ENCODE measurements at places on chromosomes 12 and 14. TPM values are rescaled to one million over a fixed set of nuclear protein-coding genes. Genes with fewer than 3 reads are reported as not detected.

GALNT9 gene
- 1.5 TPM for total RNA-seq

CLEC2A gene
- not detected for total RNA-seq

NPFF gene
- total RNA-seq: not detected

CPNE6 gene
- not detected for total RNA-seq

DNA sequence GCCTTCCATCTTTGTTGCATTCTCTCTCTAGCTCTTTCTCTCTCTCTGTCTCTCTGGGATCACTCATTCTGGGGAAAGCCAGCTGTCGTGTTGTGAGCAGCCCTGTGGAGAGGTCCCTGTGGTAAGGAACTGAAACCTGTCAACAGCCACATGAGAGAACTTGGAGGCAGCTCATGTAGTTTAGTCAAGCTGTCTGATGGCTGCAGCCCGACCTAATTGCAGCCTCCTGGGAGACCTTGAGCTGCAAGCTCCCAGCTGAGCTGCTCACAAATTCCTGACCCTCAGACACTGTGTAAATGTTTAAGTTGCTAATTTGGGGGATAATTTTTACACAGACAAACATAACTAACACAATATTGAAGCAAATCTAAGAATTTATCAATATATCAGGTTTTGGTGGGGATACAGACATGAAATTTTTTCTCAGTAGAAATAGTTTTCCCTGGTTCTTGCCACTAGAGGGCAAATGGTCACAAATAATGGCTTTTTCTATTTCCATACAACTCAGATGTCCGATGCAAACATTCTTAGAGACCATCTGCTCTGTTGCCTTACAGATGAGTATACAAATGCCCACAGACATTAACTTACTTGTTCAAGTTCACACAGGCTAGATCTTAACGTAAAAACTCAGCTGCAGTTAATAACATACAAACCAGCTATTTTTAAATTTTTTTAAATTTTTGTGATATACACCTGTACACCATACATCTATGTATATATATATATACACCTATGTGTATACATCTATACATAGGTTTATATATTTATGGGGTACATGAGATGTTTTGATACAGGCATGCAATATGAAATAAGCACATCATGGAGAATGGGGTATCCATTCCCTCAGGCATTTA, 15.5 kb upstream of the KRR1 start:
- H3K4me1 ChIP-seq: no peaks in the 10 kb centered on the region
- H3K36me3 ChIP-seq: no peaks in the 10 kb centered on the region
- H3K4me3 ChIP-seq: no peak overlapping the region

GRCh38 chr14:79134361-79134760, 964.2 kb downstream of the NRXN3 start:
- no peaks in the 10 kb centered on the region for H3K4me1 ChIP-seq
- DNase-seq: no peak
- no peak overlapping the region for H3K4me3 ChIP-seq
- no peak overlapping the region for H3K27ac ChIP-seq
- H3K27me3 ChIP-seq: no peaks in the 10 kb centered on the region

- no peaks in the 10 kb centered on the region for H3K4me1 ChIP-seq
- H3K27me3 ChIP-seq: no peaks in the 10 kb centered on the region
- no peak for DNase-seq
- no peaks in the 10 kb centered on the region for H3K36me3 ChIP-seq
- H3K27ac ChIP-seq: peak overlapping the region; percentile 24
- no peak overlapping the region for H3K4me3 ChIP-seq
These were observed 15.1 kb downstream of the EPYC start for GRCh38 chr12:90989686-90990111.

DNA sequence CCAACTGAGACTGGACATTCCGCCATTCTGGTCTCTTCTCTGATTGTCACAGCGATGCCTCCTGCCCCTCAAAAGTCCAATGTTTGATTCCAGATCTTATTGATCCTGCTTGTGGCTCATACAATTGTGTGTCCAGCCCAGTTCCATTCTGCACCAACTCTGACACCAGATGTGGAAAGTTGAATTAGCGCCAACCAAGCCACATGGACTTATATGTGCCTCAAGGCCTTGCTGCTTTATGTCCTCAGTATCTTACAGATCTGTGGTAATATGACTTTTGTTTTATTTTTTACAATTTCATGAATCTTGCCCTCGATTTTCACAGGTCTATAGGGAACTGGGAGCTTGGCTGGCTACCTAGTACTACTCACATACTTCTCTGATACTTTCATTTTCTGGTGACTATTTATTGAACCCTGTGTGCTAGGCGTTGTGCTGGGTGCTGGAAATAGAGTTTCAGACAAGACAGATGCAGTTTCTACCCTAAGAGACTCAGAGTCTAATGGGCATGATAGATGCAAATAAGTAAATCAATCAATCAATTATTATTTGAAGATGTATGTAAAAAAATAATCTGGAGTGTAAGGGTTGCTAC, 472.0 kb downstream of the TMTC2 start:
- H3K36me3 ChIP-seq: no peaks in the 10 kb centered on the region
- DNase-seq: no peak
- no peaks in the 10 kb centered on the region for H3K27me3 ChIP-seq
- H3K27ac ChIP-seq: no peak overlapping the region
- H3K4me3 ChIP-seq: no peak overlapping the region

DNA sequence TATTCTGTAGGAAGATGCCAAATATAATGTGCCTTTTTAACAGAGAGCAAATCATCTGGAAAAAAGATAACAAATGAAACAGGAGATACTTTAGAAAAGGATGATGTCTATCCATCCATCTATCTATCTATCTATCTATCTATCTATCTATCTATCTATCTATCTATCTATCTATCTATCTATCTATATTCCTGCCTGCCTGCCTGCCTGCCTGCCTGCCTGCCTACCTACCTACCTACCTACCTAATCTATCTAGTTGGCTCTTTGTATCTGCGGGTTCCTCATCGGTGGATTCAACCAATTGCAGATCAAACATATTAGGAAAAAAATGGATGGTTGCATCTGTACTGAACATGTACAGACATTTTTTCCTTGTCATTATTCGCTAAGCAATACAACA, 11.0 kb downstream of the PTPRB start:
- no peak overlapping the region for H3K27ac ChIP-seq
- no peaks in the 10 kb centered on the region for H3K4me1 ChIP-seq
- DNase-seq: no peak
- no peaks in the 10 kb centered on the region for H3K27me3 ChIP-seq
- no peaks in the 10 kb centered on the region for H3K36me3 ChIP-seq
- no peak overlapping the region for H3K4me3 ChIP-seq

- no peak for DNase-seq
- peak overlapping the region; percentile 85 for H3K27ac ChIP-seq
- no peaks in the 10 kb centered on the region for H3K27me3 ChIP-seq
- peaks cover 28% of the 10 kb centered on the region for H3K4me1 ChIP-seq
These were observed 996 bp downstream of the SSPN start for GRCh38 chr12:26196421-26196716.

GRCh38 chr12:66620026-66620425, 58.9 kb downstream of the GRIP1 start:
- H3K4me3 ChIP-seq: no peak overlapping the region
- H3K27ac ChIP-seq: no peak overlapping the region
- H3K4me1 ChIP-seq: no peaks in the 10 kb centered on the region
- no peak for DNase-seq

DNA sequence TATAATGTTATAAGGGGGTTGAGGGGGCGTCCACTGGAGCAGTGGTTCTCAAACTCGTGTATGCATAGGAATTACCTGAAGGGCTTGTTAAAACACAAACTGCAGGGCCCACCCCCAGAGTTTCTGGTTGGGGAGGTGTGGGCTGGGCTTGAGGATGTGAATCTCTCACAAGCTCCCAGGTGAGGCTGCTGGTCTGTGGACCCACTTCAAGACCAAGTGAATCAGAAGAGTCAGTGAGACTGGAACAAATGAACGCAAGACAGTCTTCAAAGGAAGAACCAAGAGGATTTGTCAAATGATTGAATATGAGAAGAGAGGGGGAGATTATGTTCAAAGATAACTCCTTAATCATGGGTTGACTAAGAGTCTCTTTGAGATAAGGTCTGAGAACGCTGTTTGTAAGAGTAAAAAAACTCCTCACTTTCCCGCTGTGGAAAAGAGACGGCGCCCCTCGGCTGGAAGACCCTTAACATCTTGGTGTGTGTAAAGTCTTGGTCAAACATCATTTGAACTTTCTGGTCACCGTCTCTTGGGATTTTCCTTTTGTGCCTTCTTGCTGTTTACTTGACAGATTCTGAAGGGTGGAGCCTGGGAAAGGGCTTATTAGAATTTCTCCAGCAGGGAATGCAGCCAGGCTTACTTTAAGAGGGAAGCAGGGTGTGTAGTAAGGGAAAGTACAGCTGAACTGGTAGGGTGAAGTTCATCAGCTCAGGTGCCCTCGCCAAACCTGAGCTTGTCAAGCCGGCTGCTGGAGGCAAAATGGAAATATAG, 5.3 kb upstream of the FOXN3 start:
- H3K27ac ChIP-seq: peak overlapping the region; percentile 56
- no peaks in the 10 kb centered on the region for H3K36me3 ChIP-seq
- H3K4me1 ChIP-seq: peaks cover 28% of the 10 kb centered on the region
- H3K27me3 ChIP-seq: no peaks in the 10 kb centered on the region
